SHP77 (cell line): ENCODE measurements at places on chromosomes 6 and 20.

GRCh38 chr6:154325142-154325541 is 31.5 kb downstream of the IPCEF1 start:
- no peak for DNase-seq

DNA sequence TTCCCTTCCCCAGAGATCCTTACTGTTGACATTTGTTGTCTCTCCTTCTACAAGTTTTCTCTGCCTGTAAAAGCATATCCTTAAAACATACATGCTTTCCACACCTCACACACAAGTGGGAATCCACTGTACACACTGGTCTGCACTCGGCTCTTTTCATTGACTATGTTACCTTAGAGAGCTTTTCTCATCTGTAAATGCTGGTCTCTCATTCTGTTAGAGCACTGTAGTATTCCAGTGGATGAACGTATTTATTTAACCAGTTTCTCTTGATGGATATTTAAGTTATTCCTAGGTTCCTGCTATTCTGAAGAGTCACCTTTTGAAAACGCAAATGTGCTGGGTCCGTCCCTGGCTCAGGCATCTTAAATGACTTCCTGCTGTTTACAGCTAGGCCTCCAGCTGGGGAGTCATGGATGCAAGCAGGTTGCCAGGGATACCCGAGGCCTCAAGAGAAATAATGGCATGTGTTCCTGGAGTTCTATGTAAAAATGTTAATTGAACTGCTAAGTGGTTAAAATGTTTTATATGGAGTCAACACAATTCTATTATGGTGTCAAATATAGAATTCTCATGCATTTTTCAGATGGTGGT is 61.1 kb upstream of the TGM3 start:
- no peak for DNase-seq

DNA sequence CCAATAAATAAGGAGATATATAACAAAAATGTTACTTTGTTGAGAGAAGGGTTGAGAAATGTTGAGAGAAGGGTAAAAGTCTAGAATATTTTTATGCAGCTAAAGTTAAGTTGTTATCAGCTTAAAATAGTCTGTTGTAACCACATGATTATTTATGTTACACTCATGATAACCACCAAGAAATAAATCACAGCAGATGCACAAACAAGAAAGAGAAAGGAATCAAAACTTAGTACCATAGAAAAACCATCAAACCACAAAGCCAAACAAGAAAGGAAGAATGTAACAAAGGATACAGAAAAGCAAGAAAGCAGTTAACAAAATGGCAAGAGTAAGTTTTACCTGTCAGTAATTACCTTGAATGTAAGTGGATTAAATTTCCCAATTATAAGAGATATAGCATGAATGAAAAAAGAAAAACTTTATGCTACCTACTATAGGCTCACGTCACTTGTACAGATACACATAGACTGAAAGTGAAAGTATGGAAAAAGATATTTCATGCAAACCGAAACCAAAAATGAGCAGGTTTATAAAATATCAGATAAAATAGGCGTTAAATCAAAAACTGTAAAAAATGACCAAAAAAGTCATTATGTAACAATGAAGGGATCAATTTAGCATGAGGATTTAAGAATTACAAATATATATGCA is 93.6 kb downstream of the STXBP5 start:
- no peak for DNase-seq

- no peak for DNase-seq
Observed at GRCh38 chr20:49868538-49868937, 46.8 kb downstream of the SPATA2 start.

DNA sequence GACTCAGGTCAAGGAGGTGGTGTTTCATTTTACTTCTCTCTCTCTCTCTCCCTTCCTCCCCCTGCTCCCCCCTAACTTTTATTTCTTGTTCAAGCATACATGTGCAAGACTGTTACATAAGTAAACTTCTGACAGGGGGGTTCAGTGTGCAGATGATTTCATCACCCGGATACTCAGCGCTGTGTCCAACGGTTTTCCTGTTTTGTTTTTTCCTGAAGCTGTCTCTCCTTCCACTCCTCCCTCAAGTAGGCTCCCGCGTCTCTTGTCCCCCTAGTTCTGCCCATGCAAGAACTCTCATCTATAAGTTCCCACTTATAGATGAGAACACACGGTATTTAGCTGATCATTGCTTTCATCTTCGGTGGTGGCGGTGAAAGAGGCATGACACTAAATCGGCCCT is 751.9 kb upstream of the DEFB115 start:
- DNase-seq, result no peak

DNA sequence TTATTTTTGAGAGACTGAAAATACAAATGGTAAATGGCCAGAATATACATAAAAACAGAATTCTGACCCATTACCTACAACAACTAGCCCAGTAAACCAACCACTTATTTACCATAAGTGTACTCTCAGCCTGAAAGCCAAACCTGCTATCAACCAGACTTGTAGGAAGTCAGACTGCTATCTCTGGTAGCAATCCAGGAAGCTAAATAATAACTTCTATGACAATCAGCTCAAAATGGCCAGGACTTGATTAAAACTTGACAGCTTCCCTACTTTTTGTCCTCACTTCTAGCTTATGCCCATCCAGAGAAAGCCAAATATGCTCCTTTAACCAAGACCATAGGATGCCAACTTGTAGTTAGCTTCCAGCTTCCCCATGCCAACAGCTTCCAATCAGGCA is 4.7 kb upstream of the WTAP start:
- DNase-seq, result no peak

DNA sequence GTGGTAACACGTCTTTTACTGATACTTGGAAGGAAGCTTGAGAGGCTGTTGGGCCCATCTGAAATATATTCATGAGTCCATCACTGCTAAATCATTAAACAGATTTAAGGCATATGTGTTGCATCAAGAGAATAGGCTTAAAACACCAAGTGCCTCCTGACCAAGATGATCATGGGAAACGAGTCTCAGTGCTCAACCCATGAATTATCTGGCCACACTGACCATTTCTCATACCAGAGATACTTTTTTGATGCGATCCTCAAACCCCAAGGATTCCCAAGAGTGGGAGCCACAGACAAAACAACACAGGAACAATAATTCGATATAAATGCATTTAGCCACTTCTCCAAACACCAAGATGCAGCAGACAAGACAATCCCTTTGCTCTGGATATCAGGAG is 17.2 kb downstream of the HEY2 start:
- DNase-seq, result no peak

- no peak for DNase-seq
Observed at GRCh38 chr6:132063738-132064137, 112.6 kb upstream of the CCN2 start.

DNA sequence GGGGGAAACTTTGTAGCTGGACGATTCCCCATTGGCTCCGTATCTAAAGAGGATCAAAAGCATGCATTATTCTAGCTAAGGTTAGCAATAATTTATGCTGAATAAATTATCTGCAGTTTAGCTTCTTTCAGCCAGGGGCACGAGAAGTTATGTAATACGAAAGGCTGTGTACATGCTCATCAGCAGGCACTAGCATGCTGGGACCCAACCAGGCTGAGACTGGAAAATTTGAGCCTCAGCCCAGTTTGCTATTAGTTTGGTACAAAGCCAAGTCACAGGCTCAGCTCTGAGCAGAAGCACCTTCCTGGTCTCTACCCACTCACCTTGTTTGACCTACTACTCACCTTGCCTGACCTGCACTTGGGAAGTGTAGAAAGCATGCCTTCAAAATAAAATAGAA is 328.1 kb upstream of the ARID1B start:
- no peak for DNase-seq

GRCh38 chr20:49573900-49574416 is 6.0 kb upstream of the PTGIS start:
- DNase-seq, result no peak

- no peak for DNase-seq
Observed at GRCh38 chr6:148955441-148955840, 208.6 kb downstream of the UST start.

- no peak for DNase-seq
Observed at GRCh38 chr6:143673669-143674068, 4.1 kb upstream of the PHACTR2 start.

DNA sequence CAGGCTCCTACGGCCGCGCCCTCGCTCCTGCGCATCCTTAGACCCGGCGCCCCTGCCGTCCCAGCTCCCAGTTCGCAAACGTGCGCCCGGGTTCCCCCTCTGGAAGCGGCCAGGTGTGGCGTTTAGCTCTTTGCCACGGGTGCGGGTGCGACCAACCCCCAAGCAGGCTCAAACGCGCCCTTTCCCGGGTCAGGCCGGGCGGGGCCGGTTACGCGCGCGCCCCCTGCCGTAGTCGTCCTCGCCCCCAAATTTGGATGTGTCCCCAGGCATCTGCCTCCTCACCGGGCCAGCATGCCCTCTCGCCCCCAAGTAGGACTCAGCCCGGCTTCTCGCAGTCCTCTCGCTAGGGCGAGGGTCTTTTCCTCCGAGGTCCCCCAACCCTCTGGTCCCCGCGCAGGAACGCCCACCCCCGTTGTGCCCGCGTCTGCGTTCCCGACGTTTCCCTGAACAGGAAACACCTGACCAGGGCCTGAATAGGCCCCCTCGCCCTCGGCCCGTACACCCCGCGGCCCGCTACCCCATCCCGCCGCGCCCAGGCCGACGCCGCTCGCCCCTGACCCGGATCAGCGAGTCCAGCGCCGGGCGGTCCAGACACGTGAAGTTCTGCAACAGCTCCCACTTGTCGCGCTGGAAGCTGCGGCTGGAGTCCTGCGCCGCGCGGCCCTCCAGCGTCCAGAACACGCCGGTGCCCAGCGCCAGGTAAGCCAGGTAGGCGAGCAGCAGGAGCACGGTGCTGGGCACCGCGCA is 520 bp downstream of the KCNK17 start:
- no peak for DNase-seq

- no peak for DNase-seq
Observed at GRCh38 chr6:80537118-80537972, 430.9 kb downstream of the BCKDHB start.

DNA sequence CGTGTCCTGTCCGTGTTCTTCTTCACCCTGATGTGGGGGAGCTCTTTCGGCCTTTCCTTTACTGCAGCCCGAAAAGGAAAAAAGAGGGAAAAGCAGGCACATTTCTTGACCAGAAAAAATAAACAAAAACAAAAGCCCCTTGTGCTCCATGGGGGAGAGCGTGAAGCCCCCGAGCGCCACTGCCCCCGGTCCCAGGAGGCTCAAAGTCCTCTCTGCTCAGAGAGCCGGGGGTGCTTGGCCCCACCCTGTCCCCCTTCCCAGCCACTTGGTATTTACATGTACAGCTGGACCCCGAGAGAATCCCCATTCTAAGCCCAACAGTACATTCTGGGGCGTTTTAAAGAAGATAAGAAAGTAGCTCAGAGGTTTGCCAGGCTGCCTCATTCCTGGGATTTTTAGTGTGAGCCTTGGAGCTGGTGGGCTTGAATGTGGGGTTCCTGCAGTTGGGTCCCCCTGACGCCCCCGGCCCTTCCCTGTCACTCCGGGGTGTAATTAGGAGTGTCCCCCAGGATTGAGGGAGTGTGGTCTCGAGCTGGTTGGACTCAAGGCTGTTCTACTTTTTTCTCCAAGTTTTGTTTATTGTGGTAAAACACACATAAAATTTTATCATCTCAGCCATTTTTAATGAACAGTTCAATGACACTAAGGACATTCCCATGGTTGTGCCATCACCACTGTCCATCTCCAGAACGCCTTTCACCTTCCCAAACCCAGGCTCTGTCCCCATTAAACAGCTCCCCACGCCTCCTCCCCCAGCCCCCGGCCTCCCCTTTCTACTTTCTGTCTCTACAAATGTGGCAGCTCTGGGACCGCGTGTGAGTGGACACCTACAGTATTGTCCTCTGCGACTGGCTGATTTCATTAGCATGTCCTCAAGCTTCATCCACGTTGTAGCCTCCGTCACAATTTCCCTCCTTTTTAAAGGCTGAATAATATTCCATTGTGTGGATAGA is 55.7 kb upstream of the BHLHE23 start:
- no peak for DNase-seq

GRCh38 chr6:165662749-165663376 is at the start of gene PDE10A:
TSS of gene PDE10A (minus strand) at chr6:165663241. CDS start at chr6:165662811, 430 bp downstream.
- DNase-seq, result peak; percentile 57
